ENCODE measurements at places on chromosomes 16 and 17.

DNA sequence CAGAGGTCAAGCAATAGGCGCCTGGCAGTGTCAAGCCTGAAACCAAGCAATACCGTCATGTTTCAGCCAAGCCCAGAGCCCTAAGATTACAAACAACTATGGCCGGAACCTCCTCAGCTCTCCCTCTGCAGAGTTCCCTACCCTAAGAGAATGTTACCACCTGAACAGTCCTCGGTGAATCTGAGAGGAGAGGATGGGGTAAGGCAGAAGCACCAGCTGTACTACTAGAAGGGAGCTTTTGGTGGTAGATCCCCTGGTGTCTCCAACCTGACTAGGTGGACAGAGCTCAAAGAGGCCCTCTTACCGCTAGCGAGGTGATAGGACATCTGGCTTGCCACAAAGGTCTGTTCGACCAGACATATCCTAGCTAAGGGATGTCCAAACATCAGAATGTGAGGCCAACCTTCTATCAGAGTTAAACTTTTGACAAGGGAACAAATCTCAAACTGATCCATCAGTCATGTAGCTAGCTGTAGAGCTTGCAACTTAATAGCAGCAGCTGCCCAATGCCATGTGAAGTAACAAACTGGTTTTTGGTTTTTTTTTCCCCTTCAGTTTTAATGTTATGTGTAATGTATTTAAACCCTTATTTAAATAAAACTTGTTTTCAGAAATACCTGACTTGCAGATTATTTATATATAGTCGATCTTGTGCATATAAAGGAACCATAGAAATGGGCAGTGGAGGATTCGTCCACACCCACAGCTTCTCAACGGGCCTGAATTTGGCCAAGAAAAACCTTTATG, 2.5 kb downstream of the EIF1 start:
- DNase-seq, result peak; percentile 60

DNA sequence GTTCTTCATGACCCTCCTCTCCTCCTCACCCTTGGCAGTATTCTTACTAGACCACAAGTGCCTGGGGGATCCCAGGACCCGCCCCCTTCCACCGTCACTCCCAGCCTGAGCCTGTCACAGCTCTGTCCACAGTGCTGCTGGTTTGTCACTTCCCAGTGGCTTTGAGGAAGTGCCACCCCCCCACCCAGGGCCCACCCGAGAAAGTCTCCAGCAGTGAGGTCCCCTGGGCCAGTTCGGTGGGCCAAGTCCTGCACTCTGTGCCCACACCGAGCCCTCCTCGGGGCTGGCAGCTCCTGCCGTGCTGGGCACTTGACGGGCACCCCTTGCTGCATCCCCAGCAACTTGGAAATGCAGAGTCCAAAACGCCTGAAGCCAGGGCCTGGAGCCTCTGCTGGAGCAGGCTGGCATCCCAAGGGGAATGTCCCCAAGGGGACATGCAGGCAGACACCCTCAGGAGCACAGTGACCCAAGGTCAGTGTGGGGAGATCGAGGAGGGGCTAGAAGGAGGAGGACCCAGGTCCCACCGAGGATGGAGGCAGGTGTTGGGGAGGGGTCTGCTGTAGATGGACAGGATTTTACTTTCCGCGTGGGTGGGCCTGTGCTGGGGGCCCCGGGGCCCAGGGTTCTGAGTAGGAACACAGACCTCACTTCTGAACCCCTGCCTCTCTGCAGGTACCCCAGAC, 15.5 kb downstream of the MMP15 start:
- no peak for DNase-seq

GRCh38 chr16:879461-879861, 78.9 kb upstream of the GNG13 start:
- DNase-seq, result no peak

DNA sequence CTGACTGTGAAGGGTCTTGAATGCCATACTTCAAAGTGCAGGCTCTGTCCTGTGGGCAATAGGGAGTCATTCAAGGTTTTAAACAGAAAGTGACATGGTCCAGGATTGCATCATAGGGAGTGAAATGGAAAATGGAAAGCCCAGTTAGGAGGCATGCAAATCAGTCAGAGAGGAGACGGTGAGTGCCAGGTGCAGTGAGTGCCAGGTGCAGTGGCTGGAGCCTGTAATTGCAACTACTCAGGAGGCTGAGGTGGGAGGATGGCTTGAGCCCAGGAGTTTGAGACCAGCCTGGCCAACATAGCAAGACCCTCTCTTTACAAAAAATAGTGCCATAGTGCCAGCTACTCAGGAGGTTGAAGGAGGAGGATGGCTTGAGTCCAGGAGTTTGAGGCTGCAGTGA, 35.2 kb upstream of the SIAH1 start:
- no peak for DNase-seq

DNA sequence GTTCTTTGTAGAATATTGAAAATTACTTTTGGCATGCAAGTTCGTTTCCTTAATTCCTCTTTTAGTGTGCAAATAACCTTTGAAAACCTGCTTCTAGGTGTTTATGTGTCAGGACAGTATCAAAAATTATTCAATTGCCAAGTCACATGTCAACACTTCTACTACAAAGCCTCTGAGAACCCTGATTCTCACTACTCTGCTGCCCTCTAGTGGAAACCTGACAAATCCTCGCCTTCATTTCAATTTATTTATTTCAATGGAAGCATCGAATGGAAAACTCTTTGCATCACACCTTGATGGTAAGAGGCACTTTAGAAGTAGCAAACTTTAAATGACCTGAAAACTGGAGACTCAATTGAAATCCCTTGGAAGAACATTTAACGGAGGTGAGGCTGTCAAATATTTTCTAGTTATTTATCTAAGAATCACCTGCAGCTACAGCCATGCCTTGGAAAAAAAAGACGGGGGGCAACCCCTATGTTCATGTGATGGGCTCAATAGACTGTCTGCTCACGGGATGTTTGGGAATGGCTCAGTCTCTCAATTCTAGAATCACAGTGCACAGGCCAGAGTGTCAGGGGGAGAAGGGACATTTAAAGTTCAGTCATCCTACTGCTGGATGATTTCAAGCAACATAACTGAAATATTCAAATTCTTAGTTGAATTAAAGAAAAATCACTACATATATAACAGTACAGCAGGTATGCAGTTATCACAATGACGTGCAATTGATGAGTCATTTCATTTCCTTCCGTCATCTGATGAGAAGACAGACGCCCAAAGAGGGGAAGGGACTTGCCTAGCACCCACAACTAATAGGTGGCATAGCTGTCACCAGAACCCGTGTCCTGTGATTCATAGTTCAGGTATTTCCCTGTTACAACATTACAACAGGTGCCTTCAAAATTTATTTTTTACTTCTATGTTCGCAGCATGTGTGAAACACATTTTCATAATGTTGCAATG, 563.9 kb downstream of the TOX3 start:
- no peak for DNase-seq

- no peak for DNase-seq
Measured at GRCh38 chr17:83103943-83104311, 24.5 kb downstream of the METRNL start.

DNA sequence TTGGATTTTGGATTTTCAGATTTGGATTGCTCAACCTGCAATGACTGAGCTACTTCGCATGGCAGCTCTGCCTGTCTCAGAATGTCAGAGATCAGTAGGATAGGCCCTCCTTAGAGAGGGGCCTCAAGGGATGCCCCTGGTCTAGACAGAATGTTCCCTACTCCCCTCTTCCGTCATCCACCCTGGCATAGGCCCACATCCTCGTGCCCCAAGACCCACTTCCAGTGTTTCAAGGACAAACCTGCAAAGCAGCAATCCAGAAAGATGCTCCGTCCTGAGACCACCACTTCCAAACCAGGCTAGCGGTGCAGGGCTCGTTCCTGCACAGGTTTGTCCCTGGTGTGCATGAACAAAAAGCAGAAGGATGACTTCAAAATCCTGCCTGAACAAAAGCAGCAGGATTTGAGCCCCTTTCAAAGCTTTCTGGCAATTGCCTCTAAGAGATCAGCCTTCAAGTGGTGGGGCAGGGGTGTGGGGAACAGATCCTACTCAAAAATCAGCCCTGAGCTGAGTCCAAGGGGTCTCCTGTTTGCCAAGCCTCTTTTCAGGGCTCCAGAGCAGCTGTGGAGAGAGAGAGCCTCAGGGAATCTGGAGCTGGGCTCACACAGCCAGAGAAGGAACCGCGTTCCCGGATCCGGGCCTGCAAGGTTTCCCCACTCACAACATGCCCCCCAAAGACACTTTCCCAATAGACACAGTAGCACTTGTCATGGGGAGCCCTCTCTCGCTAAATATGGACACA, 121.1 kb downstream of the SOCS1 start:
- DNase-seq, result no peak

GRCh38 chr17:64335486-64335885, 55.2 kb downstream of the PECAM1 start:
- no peak for DNase-seq

GRCh38 chr17:50721194-50722010, 2.0 kb downstream of the LUC7L3 start:
- DNase-seq, result no peak

DNA sequence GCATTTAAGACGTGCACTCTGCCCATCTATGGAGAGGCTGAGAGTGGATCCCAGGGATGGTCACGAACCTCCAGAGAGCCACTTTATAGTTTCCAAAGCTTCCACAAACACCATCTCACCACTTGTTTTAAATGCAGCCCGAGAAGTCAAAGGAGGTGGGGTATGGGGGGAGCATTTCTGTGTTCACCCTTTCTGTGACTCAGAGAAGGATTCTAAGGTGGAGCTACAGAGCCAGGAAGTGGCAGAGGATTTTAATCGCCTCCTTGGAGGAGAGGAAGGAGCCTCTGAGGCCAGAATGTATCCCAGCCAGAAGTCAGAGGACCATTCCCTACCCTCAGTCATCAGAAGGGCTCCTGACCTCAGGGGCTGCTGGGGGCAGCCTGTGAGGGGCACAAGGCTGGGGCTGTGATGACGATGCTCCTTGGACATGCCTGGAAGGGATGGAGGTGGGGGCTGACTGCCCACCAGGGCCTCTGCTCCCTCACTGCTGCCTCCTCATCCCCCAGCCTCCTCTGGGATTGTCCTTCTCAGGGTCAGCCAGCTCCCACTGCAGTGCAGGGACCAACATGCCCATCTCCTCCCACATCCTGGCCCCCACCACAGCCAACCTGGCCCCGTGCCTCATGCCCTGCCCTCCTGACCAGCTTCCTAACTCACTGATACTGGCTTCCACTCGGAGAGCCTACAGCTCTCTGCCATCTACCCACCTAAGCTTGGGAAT, 2.8 kb downstream of the XYLT2 start:
- DNase-seq, result no peak

DNA sequence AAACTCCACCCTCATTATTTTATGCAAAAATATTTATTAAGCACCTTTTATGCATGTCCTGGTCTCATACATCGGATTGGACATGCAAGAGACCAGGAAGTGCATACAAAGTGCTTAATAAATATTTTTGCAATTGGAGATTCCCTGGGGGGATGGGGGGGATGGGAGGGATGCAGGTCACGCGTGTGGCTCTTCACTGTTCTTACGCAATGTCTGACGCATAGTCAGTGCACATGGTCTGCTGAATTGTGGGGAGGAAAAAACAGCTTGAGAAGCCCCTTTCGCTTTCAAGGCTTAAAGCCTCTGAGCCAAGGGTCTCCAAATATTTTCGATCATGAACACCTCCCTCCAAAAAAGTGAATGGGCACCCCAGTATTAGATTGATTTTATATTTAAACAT, 96.7 kb upstream of the XYLT1 start:
- DNase-seq, result no peak

GRCh38 chr16:14303639-14304394, 232.7 kb downstream of the MRTFB start:
- no peak for DNase-seq

GRCh38 chr17:62049299-62049698, 15.8 kb downstream of the MED13 start:
- DNase-seq, result no peak

DNA sequence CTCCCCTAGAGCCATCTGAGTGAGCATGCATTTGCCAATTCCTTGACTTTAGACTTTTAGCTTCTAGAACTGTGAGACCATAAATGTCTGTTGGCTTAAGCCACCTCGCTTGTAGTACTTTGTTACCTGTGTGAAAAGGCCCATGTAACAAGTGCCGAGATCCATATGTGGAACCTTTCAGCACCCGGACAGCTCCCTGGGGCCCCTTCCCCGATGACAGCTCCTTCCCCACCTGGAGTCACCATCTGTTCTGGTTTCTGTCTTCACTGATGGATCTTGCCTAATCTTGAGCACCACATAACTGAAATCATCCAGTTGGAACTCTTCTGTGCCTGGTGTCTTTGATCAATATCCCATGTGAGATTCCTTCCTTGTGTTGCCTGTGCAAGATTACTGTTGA, 78.9 kb upstream of the EEF2KMT start:
- no peak for DNase-seq

DNA sequence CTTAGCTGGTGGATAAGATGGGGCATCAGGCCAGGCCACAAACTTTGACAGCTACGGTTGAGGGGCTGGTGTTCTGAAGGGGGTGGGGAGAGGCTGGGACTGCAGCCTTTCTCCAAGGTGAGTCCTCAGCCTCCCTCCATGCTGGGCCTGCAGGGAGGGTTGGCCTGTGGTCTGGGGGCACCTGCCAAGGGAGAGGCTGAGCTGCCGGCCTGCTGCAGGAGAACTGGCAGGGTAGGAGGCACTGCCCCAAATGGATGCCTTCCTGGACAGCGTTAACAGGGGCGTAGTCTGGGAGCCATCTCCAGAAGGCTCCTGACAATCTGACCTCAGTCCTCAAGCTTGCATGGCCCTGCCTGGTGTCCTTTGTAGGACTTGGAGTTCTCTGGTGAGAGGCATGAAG, 5.1 kb downstream of the ELMO3 start:
- DNase-seq, result no peak

DNA sequence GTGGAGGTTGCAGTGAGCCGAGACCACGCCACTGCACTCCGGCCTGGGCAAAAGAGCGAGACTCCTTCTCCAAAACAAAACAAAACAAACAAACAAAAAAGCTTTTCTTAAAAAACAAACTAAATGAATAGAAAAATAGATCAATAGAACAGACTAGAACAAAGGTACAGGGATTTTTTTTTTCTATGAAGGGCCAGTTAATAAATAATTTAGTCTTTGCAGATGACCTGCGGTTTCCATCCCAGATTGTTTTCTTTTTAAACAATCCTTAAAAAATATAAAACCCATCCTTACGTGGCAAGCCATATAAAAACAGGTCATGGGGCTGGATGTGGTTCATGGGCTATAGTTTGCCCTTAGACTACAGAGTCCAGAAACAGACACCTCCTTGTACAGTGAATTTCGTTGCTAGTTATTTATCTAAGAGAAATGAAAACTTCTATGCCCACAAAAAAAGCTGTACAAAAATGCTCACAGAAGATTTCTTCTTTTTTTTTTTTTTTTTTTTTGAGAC, 45.4 kb downstream of the CREBBP start:
- no peak for DNase-seq

GRCh38 chr17:76702941-76703637, 7.7 kb downstream of the MXRA7 start:
- DNase-seq, result no peak

- DNase-seq, result no peak
Measured at GRCh38 chr17:19284005-19284959, 47.1 kb downstream of the EPN2 start.

Measured in CD8-positive, alpha-beta T cell (primary cell).